Activated T-helper 1 cell treated with anti-CD3 and anti-CD28 coated beads, Interleukin-12 subunit alpha, Interleukin-12 subunit beta, Interleukin-2, Interleukin-4 antibody, amounts not matched to agents 30 ng/mL and 10 ng/mL and 1 ng/mL, durations not matched to agents 14 hours and 24 hours and 36 hours (primary cell): ENCODE measurements at places on chromosomes 7 and 10.

- DNase-seq: no peak
These were observed 520.6 kb downstream of the CCSER2 start for GRCh38 chr10:84848967-84849366.

GRCh38 chr7:4641091-4641666 lies 40.9 kb upstream of the FOXK1 start:
- DNase-seq: no peak

- DNase-seq: no peak
These were observed 1.4 kb downstream of the WNT16 start for GRCh38 chr7:121330053-121330833.

GRCh38 chr10:69044546-69044945 lies 43.4 kb upstream of the SRGN start:
- DNase-seq: no peak

DNA sequence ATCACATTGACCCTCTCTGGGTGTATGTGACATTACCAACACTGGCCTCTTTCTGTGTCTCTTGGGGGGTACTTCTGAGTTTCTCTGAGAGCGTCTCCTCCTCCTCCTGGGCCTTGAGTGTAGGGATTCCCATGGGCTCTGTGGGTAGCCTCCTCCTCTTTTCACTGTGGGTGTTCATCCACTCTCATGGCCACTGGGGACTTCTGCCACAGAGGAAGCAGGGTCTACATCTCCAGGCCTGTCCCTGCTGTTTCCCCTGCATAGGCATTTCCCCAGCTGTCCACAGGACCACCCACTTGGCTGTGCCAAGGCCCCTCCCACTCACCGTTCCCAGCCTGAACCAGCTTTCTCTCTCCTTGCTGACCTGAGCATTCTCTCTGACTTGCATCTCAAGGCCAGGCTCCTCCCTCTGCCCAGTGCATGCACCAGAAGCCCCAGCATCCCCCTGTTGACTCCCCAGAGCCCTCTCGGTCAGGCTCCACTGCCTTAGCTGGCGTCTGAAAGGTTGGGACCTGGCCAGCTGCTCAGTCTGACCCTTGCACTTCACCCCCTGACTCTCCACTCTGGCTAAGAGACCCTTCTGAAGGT lies 487.6 kb downstream of the GLRX3 start:
- DNase-seq: no peak

DNA sequence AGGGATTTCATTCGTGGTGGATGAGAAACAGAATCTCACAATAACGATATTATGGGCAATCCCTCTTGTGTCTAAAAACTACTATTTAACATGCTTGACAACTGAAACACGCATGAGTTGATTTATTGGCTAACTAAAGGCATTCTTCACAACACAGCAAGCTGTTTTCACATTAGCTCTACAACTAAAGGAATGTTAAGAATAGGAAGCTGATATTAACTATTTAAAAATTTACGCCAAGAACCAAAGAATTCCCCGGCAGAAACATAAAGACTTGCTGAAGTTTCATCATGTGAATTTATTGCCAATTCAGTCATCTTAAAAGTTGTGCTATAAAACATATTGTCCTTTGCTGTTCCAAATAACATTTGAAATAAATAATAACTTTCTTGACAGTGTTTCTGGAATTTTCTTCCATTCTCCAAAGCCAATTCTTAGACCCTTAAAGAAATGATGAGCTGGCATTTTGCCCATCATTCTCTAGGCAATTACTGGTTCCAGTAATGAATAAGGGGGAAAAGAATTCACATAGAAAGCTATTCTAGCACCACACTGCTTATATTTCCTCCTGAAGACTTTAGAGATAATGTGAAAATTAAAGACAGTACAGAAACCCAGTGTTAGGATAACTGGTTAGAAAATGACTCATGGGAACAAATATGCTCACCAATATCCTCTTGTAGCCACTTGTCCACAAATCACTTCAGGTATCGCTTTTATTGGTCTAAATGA lies 233.1 kb downstream of the PARD3 start:
- no peak for DNase-seq

DNA sequence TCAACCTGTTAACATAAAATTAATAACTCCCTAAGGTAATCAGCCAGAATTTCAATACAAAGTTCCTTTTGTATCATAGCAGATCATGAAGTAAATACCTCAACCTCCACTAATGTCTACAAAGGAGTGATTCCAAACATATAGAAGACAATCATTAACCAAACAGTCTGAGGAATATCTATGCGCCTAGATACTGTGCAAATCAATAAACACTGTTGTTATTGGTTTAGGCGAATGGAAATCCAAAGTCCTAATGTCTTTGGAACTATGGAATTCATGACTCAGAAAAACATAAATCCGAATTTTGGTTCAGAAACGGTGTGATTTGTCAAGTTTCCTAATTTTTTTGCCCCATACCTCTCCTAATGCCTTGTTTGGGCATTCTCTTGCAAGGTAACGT lies 469.7 kb downstream of the PARD3 start:
- DNase-seq: no peak

GRCh38 chr10:97475936-97476594 lies 22.2 kb downstream of the MMS19 start:
- DNase-seq: no peak

DNA sequence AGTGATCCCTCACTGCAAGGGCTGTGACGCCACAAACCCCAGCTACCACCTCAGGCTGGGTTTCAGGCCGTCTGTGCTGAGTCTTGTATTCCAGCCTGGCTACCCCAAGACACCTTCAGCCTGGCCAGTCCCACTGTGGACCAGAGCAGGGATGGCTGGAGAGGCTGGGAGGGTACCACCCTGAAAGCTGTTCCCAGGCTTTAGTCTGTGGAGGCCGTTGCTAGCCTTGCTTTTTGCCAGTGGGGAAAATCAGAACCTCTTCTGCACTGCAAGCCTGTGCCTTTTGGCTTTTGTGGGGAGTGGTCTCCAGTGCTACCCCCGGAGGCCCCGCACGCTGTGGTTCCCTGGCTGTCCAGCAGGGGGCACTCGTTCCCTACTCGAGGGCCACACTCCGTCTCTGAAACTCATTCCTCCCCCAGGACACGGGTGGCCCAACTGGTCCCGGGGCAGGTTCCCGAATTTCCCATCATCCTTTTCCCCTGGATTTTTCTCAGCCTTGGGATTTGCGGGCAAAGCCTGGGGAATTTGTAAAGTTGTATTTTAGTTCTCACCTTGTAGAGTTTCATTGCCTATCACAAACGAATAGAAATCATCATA lies 128.4 kb upstream of the BTBD16 start:
- no peak for DNase-seq

DNA sequence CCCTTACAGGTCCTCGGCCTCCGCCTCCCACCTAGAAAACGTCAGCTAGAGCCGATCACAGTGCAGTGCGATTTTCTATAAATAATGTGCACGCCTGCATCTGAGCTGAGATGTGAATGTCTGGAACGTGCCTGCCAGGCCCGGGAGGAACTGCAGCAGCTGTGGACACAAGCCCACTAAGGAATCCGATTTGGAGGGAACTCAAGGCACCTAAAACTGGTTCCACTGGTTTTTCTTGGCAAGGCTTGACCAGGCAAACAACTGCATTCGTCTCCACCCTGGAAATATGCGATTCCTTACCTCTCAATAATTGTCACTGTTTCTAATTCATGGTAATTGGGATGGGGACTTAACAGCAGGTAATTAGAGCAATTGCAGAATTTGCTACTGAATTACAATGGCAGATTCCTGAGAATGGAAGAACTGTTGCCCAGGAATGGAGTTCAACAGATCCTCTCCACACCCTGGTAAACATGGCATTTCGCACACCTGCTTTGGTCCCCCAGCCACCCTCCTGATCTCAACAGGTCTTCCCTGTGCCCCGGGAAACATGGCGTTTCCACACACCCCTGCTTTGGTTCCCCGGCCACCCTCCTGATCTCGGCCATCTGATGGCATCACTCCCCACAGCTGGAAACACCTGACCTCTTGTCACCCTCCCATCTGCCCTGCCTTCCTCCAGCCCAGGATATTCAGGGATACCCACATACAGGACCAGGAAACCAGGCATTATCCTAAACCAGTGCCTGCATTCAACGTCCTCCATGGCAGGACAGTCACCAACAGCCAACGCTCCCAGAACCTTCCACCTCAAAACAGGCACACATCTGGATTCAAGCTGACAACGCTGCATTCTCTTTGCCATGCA lies 76.0 kb downstream of the DIP2C start:
- DNase-seq: no peak

- no peak for DNase-seq
These were observed 25.2 kb downstream of the TMEM270 start for GRCh38 chr7:73885975-73886798.

- DNase-seq: no peak
These were observed 126.6 kb downstream of the TMEM178B start for GRCh38 chr7:141200191-141201108.

DNA sequence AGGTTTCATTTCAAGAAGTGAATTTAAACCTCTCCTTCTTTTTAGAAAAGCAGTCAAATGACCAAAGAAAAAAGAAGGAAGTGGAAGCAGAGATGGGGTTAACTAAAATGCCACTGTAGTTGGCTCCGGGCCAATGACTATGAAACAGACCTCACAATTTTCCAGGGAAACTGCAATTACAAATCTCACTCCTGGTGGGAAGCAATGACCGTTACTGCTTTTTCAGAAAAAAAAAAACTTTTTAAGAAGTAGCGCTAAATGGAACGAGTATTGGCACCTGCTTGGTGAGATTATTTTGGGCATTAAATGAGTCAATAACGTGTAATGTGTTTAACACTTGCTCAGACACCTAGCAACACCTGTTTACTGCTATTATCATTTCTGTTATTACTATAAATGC lies 1.2 kb downstream of the SFRP4 start:
- no peak for DNase-seq

DNA sequence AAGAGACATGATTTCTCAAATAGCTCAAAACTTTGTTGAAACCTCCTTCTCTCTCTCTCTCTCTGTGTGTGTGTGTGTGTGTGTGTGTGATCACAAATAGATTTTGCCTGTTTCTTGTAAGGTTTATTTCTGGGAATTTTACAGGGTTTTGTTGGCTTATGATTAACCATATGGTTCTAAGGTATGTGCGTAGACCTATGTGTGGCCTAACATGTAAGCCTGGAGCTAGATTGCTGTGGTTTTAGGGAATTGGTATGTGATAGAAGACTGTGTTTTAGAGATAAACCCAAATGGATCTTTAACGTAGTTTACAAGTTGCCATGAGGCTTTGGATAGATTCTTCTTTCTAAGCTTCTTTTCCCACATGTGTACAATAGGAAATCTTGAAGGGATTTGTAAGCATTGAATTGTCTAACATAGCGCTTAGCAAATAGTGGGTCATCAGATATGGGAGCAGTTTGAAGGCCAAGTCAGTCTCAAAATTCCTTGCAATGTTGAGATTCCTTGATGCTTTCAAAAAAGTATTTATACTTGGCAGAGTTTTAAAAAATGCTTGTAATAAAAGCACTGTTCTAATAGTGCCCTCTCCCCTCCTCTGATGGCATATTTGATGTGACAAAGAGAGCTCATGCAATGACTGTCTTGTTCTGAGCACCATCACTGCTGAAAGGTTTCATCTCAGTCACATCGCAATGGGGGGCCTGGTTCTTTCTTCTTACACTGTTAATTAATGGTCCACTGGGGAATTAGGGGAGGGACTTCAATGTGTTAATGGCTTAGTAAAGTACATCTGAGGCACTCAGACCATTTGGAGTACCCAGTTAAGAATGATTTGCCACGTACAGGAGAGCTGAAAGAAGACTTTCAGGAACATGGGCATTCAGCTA lies 118.2 kb downstream of the SNX10 start:
- no peak for DNase-seq

GRCh38 chr10:119806334-119807130 lies 66.1 kb downstream of the MCMBP start:
- DNase-seq: no peak

- no peak for DNase-seq
These were observed 246.6 kb downstream of the ZMYND11 start for GRCh38 chr10:381805-382204.

DNA sequence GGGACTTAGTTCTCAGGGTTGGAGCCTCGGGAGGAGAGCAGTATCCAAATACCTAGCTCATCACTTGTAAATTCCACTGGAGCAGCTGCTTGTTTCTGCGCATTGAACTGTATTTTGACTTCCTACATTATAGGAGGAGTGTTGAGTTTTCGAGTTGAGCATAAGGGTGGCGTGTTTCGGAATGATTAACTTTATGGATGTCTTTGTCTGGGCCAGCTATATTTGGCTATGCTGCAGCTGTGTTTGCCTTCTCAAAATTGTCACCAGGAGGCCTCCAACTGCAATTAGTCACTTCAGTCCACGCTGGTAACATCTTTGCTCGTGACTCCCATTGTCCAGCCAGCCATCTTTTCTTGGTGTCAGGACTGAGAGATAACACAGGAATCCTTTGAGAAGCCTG lies 9.1 kb downstream of the CELF2 start:
- DNase-seq: no peak

GRCh38 chr10:93190372-93190771 lies 116.7 kb downstream of the CYP26A1 start:
- DNase-seq: no peak

- peak; percentile 38 for DNase-seq
These were observed 72.6 kb upstream of the NFKB2 start for GRCh38 chr10:102322914-102323313.

GRCh38 chr7:25454562-25455041 lies 226.3 kb upstream of the NPVF start:
- DNase-seq: no peak

GRCh38 chr10:121580276-121581116 lies 17.7 kb downstream of the FGFR2 start:
- DNase-seq: no peak

DNA sequence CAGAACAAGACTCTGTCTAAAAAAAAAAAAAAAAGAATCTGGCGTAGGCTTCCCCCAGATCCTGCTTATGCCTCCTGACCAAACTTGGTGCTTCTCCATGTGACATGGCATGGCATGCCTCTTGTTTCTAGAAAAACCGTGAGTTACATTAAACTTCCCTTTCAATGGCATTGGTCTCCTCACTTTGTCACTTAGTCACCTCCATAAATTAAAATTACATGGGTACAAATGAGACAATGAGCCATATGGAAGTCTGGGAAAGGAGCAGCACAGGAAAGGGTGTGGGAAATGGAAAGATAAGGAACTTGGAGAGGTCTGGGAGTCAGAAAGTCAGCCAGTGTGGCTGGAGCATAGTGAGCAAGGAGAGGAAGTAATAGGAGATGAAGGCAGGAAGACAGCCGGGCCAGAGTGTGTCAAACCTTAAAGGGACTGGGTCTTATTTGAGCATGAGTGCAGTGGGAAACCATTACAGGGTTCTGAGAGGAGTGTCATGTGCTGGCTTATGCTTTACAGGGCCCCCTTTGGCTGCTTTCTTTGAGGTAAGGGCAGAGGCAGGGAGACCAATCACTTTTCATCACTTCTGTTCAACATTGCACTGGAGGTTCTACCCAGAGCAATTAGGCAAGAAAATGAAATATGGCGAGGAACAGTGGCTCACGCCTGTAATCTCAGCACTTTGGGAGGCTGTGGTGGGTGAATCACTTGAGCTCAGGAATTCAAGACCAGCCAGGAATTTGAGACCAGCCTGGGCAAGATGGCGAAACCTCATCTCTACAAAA lies 21.3 kb upstream of the ZMIZ2 start:
- DNase-seq: no peak

DNA sequence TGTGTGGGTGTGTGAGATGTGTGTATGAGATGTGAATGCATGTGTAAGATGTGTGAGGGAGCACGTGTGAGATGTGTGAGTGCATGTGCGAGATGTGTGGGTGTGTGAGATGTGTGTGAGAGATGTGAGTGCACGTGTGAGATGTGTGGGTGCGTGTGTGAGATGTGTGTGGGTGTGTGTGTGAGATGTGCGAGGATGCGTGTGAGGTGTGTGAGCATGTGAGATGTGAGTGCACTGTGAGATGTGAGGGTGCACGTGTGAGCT lies 31.0 kb downstream of the PPIF start:
- no peak for DNase-seq

GRCh38 chr10:61063034-61063433 lies 119.0 kb upstream of the RHOBTB1 start:
- DNase-seq: no peak
